ENCODE measurements at places on chromosomes 1 and 21. TPM values are rescaled to one million over a fixed set of nuclear protein-coding genes. Genes with fewer than 3 reads are reported as not detected.

The NPHS2 gene
- not detected for total RNA-seq

The WDR64 gene
- total RNA-seq: not detected

The RGS4 gene
- 59.3 TPM for total RNA-seq

The PPIAL4G gene
- total RNA-seq: not detected

The ZBTB7B gene
- 24.0 TPM for total RNA-seq

The PRELP gene
- not detected for total RNA-seq

DNA sequence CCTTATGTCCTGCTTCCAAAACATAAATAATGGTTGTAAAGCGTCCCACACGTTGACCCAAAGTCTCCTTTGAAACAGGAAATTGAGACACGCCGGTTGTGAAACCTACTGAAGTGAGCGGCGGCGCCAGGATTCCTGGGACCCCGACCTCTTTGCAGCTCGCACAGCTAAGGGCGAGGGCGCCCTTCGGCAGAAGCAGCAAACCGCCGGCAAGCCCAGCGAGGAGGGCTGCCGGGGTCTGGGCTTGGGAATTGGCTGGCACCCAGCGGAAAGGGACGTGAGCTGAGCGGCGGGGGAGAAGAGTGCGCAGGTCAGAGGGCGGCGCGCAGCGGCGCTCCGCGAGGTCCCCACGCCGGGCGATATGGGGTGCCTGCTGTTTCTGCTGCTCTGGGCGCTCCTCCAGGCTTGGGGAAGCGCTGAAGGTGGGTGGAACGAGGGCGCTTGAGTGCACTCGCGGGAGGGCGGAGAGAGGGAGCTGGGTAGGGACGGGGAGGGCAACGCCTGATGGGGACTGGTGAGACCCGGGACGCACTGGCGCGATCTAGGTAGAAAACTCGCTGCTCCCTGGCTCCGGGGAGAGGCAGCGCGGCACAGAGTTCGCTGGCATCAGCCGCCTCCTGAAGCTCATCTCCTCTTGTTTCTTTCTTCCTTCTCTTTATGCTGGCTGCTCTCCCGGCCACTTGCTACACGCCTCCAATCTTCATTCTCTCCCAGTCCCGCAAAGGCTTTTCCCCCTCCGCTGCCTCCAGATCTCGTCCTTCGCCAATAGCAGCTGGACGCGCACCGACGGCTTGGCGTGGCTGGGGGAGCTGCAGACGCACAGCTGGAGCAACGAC is at the start of gene CD1D:
CD1D (plus strand) TSS at position 155 of the 836 bp plus-strand sequence; CDS start at position 362, 207 bp downstream.
- no peak for DNase-seq
- H3K27ac ChIP-seq: no peak within 1 kb of the TSS
- no peaks in the 10 kb centered on the region for H3K36me3 ChIP-seq
- no peaks in the 10 kb centered on the region for H3K4me1 ChIP-seq
- H3K27me3 ChIP-seq: peaks cover 53% of the 10 kb centered on the region

DNA sequence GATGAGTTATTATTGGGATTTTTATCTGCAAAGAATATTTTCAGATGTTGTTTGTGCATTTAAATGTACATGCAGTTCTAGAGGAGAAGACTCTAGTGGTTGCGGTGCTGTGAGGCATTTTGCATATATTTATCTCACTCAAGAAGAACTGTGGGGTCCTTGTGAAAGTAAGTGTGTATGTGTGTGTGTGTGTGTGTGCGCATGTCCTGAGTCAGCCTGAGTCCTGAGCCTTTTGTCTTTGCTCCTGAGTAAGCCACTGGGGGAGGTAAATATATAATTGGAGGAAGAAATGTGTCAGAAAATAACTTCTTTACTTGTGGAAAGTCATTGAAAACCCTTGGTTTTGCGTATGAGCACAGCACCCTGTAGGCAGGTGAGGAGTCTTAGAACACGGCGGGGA is 55.6 kb upstream of the CD34 start:
- H3K27ac ChIP-seq: no peak overlapping the region
- H3K4me3 ChIP-seq: no peak overlapping the region
- no peaks in the 10 kb centered on the region for H3K27me3 ChIP-seq
- H3K4me1 ChIP-seq: peaks cover 25% of the 10 kb centered on the region
- H3K36me3 ChIP-seq: no peaks in the 10 kb centered on the region
- DNase-seq: peak; percentile 36

DNA sequence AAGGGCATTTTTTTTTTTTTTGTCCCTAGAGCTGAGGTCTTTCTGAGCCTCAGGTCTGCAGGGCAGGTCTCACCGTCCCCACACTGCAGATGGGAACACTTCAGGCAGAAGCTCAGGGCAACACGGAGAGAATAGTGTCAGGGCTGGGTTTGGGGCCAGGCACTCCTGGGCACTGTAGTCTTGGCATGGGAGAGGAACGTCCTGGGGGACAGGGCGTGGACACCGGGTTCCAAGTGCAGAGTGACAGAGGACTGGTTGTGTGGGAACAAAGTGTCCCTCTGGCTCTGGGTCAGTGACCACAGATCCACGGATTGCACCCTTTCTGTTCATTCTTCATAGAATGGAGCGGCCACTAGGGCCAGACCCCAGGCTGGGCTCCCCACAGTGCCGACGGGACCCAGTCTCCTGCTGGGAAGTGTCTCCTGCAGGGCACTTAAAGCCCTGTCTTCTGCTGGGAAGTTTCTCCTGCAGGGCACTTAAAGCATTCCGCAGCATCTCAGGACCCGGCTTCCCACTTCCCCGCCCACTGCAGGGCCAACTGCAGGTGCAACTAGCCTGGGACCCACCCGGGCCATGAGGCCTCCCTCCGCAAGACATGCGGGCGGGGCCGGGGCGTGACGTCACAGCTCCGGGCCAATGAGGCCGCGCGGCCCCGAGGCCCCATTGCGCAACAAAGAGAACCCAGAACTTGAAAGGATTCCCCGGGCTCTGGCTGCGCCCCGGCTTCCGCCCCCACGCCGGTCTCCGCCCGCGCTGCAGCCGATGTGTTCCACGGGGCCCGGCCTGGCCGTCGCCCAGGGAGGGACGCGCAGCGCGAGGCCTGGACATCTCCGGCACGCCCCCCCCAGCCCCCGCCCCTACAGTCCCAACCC is 1.2 kb downstream of the GPR153 start:
- no peak overlapping the region for H3K27ac ChIP-seq
- H3K27me3 ChIP-seq: no peaks in the 10 kb centered on the region
- H3K4me3 ChIP-seq: no peak overlapping the region
- no peaks in the 10 kb centered on the region for H3K36me3 ChIP-seq
- peak; percentile 64 for DNase-seq

DNA sequence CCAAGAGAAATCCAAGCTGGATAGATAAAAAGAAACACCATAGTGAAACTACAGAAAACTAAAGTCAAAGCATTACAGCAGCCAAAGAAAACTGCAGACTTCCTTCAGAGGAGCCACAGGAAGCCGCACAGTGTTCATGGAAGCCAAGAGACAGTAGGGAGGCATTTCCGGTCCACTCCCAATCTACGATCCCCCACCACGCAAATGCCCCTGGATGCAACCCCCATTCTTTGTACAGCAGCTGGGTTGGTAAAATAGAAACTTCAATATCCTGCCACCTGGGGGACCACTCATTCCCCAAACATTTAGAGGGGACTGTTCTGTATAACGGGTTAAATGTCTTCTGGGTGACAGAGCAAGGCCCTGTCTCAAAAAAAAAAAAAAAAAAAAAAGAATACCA is 43.9 kb upstream of the TSPEAR start:
- H3K4me3 ChIP-seq: no peak overlapping the region
- peak overlapping the region; percentile 76 for H3K27ac ChIP-seq
- peak; percentile 85 for DNase-seq
- no peaks in the 10 kb centered on the region for H3K27me3 ChIP-seq
- no peaks in the 10 kb centered on the region for H3K36me3 ChIP-seq
- H3K4me1 ChIP-seq: peaks cover 42% of the 10 kb centered on the region

All from endothelial cell of umbilical vein (primary cell).